GM12891 (cell line): ENCODE measurements at places on chromosomes 2 and 18.

DNA sequence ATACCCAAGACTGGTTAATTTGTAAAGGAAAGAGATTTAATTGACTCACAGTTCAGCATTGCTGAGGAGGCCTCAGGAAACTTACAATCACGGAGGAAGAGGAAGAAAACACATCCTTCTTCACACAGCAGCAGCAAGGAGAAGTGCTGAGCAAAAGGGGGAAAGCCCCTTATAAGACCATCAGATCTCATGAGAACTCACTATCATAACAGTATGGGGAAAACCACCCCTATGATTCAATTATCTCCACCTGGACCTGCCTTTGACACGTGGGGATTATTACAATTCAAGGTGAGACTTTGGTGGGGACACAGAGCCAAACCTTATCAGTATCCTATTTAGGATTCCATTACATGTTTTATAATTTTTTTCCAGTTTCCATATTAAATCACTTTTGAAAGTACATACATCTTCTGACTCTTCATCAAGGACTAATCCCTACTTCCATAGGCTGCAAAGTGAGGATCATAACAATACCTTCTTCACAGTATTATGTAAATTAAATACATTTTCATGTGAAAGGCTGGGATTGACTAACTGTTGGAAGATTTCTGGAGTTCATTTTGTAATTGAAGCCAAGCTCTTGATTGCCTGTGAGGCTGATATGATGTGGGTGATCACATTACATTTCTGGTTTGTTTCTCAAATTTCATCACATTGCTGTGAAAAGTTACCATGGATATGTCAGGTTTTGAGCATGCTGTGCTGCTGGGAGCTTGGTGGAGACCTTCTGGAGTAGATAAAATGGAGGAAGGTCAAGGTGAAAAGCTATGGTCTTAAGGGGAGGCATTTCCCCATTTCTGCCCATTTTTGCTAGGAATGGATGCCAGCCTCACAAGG is 31.7 kb upstream of the CERS6 start:
- no peak for DNase-seq

GRCh38 chr2:41774011-41774605 is 273.7 kb upstream of the PKDCC start:
- DNase-seq, result no peak

DNA sequence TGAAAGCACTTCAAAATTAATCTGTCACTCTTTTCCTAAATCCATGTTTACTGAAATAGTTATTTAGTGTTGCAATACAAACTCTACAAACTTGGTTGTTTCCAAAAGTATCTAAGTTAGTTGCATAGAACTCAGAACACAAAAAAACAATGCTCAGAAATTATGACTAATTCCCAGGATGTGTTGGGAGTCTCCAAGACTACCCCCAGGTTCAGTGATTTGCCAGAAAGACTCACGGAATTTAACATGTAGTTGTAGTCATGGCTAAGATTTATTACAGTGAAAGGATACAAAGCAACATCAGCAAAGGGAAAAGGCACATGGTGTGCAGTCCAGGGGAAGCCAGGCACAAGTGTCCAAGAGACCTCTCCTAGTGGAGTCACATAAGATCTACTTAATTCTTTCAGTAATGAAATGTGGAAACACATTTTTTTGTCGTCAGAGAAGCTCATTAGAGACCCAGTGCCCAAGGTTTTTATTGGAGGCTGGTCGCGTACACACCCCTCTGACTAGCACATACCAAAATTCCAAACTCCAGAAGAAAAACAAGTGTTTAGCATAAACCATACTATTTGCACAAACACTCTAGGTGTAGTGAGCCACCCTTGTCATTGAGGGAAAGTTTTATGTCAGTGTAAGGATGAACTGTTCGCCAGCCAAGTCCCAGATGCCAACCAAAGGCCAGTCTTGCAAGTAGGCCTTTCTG is 43.3 kb upstream of the CYP20A1 start:
- DNase-seq, result no peak

DNA sequence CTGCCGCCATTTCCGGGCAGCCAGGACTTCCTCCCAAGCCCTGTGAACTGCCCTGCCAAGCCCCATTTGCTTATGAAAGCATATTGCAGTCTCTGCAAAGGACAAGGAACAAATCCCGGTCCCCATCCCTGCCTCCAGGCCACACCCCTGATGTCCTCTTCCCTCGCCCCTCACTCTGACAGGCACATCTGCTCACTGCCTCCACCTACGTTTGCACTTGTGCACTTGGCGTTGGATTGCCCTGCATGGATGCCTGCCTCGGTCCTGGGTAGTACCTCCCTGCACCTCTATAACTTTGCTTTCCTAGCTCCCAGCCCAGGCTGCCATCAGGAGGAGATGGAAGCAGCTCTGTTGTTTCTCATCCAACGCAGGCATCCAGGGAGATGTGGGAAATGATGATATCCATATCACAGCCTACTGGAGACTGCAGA is 19.6 kb upstream of the RPL31 start:
- no peak for DNase-seq

DNA sequence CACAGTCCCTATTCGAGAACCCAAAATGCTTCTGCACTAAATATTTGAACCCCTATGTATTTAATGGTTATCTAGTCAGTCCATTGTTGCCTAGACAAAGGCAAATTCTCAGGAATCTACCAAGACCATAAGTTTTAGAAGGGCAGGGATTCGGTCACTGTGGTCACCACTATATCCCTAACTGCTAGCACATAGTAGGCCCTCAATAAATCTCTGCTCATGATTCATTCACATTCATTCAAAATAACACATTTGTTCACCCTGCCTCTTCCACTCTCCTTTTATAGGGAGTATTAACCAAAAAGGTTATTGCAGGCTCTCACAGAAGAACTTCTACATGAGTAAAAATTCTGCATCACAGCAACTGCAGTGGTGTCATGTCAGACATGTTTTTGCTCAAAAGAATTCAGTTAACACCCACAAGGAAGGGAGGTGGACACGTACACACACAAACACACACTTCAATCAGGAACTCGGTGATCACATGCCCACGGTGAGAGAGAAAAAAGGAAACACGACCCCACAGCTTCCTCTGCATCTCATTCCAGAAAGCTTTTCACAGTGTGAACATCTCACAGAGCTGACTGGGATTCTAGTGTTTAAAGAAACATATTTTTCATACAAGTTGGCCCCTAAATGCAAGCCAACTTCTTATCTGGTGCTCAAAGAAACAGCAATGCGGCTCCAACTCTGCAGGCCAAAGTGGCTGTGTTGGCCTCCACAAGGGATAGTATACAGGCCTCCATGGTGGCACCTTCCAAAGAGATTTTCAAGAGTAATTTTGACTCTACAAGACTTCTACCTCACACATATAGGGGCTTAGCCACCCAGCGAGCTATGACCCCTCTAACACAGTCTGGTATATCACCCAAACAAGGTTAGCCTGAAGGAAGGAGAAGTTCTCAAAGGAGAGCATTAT is 98.0 kb downstream of the ANKRD44 start:
- no peak for DNase-seq
